Activated T-cell treated with anti-CD3 and anti-CD28 coated beads, Interleukin-2, amount 50 U/mL, for 72 hours (primary cell): ENCODE measurements at places on chromosomes 1 and 21. TPM values are rescaled to one million over a fixed set of nuclear protein-coding genes. Genes with fewer than 3 reads are reported as not detected.

- no peak overlapping the region for H3K4me3 ChIP-seq
- peaks cover 8% of the 10 kb centered on the region for H3K27me3 ChIP-seq
- DNase-seq, result no peak
- no peak overlapping the region for H3K27ac ChIP-seq
- no peaks in the 10 kb centered on the region for H3K36me3 ChIP-seq
- no peaks in the 10 kb centered on the region for H3K4me1 ChIP-seq
These were observed 10.6 kb downstream of the RHBG start for GRCh38 chr1:156379420-156380165.

The FABP3 gene
- total RNA-seq, result not detected

- peaks cover 18% of the 10 kb centered on the region for H3K4me1 ChIP-seq
- no peak overlapping the region for H3K27ac ChIP-seq
- peak overlapping the region; percentile 66 for H3K4me3 ChIP-seq
- no peak for DNase-seq
- H3K27me3 ChIP-seq, result peaks cover 72% of the 10 kb centered on the region
These were observed 26.5 kb downstream of the ACTA1 start for GRCh38 chr1:229407206-229408026.

- H3K27me3 ChIP-seq, result peaks cover 40% of the 10 kb centered on the region
- DNase-seq, result no peak
- H3K4me3 ChIP-seq, result no peak overlapping the region
- H3K27ac ChIP-seq, result no peak overlapping the region
These were observed 26.6 kb downstream of the TENT5C start for GRCh38 chr1:117632269-117633067.

DNA sequence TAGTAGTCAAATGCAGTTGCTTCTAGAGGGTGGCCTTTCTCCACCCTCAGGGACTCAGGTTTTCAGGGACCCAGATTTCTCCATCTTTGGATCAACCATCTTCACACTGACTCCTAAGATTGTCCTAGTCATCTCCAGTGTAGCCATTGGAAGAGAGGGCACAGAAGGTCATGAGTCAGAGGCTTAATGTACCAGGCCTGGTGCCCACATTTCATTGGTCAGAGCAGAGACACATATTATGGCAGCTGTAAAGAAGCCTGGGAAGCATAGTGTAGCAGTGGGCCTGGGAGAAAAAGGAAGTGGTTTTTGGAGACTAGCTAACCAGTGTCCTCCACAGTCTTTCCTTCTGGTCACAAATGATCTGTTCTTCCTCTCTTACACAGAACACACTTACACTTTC is 122.5 kb downstream of the GIPC2 start:
- H3K27me3 ChIP-seq, result no peaks in the 10 kb centered on the region
- no peak for DNase-seq
- H3K36me3 ChIP-seq, result no peaks in the 10 kb centered on the region
- H3K4me3 ChIP-seq, result no peak overlapping the region

- H3K36me3 ChIP-seq, result no peaks in the 10 kb centered on the region
- no peaks in the 10 kb centered on the region for H3K4me1 ChIP-seq
- H3K27ac ChIP-seq, result no peak overlapping the region
- peaks cover 26% of the 10 kb centered on the region for H3K27me3 ChIP-seq
These were observed 91.3 kb upstream of the COA6 start for GRCh38 chr1:234281826-234282489.

DNA sequence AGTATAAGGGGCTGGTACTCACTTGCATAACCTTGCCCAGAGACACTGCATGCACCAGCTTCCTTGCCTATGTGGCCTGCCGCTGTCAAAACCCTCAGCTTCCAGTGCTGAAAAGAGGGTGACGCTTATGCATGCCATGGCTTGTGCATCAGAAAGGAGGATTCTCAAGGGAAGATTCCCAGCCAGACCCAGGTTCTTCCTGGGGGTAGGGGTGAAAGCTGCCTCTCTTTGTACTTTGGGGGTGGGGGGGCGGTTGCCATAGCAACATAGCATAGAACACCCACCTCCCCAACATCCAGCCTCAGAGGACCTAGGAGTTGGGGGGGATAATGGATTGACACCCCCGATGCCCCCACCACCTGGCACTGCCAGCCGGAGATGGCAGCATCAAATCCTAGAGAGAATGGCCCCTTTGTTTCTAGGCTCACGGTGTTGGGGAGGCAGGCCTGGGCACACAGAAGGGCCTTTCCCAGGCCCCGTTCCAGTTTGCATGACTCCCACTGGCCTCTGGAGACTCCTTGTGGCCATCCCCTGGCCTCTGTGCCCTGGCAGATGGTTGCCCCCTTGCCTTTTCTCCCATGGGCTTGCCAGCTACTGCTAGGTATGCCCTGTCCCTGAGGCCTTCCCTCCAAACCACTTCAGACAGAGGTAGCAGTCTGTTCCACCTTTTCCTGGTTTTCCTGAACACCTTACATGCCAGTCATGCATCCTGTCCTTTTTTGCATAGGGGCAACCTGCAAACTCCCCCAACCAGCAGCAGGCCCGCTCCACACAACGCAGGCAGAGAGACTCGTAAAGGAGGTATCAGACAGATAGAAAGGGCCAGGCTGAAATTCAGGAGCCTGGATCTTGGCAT is 44.6 kb downstream of the RHBG start:
- DNase-seq, result no peak
- no peaks in the 10 kb centered on the region for H3K36me3 ChIP-seq
- no peak overlapping the region for H3K27ac ChIP-seq

The GJC2 gene
- 0.93 TPM for total RNA-seq

GRCh38 chr1:203272633-203273205 is 32.6 kb upstream of the BTG2 start:
- no peaks in the 10 kb centered on the region for H3K27me3 ChIP-seq
- H3K36me3 ChIP-seq, result no peaks in the 10 kb centered on the region
- H3K27ac ChIP-seq, result no peak overlapping the region

- H3K27ac ChIP-seq, result no peak overlapping the region
- no peak overlapping the region for H3K4me3 ChIP-seq
- DNase-seq, result no peak
- H3K27me3 ChIP-seq, result peaks cover 5% of the 10 kb centered on the region
- no peaks in the 10 kb centered on the region for H3K4me1 ChIP-seq
These were observed 57.0 kb upstream of the RGS7 start for GRCh38 chr1:241413974-241414373.

GRCh38 chr21:28317177-28317950 is 675.3 kb downstream of the LTN1 start:
- no peaks in the 10 kb centered on the region for H3K36me3 ChIP-seq
- no peaks in the 10 kb centered on the region for H3K27me3 ChIP-seq
- no peak overlapping the region for H3K27ac ChIP-seq
- H3K4me1 ChIP-seq, result no peaks in the 10 kb centered on the region
- DNase-seq, result no peak

- no peaks in the 10 kb centered on the region for H3K36me3 ChIP-seq
- peak; percentile 13 for DNase-seq
- H3K4me1 ChIP-seq, result peaks cover 9% of the 10 kb centered on the region
- H3K27me3 ChIP-seq, result peaks cover 13% of the 10 kb centered on the region
These were observed 4.1 kb downstream of the UQCRHL start for GRCh38 chr1:15803380-15803779.

The FNDC10 gene
- total RNA-seq, result 1.00 TPM

DNA sequence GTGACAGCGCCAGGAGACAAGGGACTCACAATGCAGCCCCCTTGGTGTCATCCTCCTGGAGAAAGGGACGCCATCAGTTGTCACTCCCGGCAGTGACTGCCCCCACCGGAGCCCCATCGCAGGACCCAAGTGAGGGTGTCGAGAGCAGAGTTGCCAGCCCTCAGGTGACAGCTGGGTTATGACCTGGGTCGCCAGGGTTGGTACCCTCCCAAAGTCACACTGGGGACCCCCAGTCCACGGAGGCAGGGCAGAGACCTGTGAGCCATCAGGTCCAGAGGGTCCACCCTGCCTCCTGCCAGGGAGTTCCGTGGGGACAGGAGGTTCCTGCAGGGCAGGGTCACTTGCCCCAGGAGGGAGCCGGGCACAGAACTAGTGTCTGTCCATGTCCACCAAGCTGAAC is 78.2 kb upstream of the IFFO2 start:
- H3K4me1 ChIP-seq, result no peaks in the 10 kb centered on the region
- no peak for DNase-seq

The TUT4 gene
- total RNA-seq, result 120 TPM

The SPTA1 gene
- total RNA-seq, result not detected

GRCh38 chr21:29396951-29397455 is 98.3 kb downstream of the BACH1 start:
- no peak overlapping the region for H3K4me3 ChIP-seq
- DNase-seq, result no peak
- H3K27me3 ChIP-seq, result no peaks in the 10 kb centered on the region
- H3K4me1 ChIP-seq, result no peaks in the 10 kb centered on the region

The VWA5B1 gene
- total RNA-seq, result 0.22 TPM

The TMEM52 gene
- total RNA-seq, result 1.0 TPM

The LRRC3 gene
- 2.8 TPM for total RNA-seq

DNA sequence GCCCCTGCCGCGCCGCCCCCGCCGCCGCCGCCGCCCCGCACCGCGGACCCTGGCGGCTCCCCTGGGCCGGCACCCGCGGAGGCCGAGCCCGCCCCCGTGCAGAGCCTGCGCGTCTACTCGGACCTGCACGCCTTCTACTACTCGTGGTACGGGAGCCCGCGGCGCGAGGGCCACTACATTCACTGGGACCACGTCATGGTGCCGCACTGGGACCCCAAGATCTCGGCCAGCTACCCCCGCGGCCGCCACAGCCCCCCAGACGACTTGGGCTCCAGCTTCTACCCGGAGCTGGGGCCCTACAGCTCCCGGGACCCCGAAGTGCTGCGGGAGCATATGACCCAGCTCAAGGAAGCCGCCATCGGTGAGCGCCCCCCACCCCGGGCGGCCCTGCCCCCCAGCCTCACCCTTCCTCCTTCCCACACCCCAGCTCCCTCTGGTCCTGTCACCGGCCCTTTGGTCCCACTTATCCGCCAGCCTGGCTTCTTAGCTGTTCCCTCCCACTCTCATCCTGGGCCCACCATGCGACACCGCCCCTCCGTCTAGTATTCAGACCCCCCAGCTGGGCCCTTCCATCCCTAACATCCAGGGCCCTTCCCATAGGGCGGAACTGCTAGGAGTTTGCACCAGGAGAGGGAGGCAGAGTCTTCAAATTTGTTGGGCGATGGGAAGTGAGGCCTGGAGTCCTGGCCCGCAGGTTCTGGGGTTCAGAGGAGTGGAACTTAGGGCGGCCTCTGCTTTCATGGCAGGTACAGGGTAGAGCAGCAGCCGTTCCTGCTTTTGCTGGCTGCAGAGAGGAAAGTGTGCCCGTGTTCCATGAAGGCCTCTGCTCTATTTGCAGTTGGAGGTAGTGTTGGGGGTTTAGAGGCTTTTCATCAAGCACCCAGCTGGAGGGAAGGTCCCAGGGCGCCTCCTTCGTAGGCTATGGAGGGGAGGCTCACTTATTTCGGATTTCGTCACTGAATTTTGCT is 1.0 kb downstream of the MANEAL start:
- peak overlapping the region; percentile 41 for H3K27ac ChIP-seq
- peaks cover 3% of the 10 kb centered on the region for H3K36me3 ChIP-seq
- peaks cover 39% of the 10 kb centered on the region for H3K27me3 ChIP-seq
- peaks cover 20% of the 10 kb centered on the region for H3K4me1 ChIP-seq
- peak overlapping the region; percentile 84 for H3K4me3 ChIP-seq
